ENCODE measurements at places on chromosomes 2 and 18.

DNA sequence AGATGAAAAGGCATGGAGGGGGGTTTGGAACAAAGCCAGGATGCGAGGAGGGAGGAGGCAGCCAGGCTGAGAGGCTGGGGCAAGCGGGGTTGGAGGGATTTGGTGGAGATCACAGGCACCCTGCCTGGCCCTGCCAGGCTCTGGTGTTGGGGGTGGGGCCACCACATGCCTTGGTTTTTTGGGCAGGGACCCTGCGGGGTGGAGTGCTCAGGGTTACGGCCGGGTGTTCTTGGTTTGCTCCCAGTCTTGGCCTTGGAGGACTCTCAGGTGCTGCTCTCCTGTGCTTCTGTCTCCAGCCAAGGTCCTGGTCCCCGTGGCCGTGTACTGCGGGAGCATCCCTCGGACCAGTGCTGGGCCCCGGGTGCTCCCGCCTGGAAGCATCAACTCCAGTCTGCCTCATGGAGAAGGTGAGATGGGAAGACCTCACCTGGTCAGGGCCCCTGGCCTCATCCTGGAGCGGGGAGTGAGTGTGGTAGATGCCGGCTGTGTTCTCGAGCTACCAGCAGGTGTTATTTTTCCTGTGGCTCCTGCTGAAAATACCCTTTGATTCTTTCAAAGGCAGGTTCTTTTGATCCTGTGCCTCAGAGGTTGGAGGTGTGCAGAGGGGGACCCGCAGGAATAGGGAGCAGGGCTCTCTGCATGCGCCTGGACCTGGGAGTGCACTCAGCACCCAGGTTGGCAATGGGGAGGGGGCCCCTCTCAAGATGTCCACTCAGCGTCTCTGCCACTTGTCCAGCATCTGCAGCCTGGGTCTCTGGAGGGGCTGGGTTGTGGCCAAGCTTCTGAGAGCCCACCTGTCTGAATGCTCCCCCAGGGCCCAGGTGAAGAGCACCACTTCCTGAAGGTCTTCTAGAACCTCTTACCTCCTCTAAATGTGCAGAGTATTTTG is 17.0 kb downstream of the TOGARAM2 start:
- DNase-seq: no peak

DNA sequence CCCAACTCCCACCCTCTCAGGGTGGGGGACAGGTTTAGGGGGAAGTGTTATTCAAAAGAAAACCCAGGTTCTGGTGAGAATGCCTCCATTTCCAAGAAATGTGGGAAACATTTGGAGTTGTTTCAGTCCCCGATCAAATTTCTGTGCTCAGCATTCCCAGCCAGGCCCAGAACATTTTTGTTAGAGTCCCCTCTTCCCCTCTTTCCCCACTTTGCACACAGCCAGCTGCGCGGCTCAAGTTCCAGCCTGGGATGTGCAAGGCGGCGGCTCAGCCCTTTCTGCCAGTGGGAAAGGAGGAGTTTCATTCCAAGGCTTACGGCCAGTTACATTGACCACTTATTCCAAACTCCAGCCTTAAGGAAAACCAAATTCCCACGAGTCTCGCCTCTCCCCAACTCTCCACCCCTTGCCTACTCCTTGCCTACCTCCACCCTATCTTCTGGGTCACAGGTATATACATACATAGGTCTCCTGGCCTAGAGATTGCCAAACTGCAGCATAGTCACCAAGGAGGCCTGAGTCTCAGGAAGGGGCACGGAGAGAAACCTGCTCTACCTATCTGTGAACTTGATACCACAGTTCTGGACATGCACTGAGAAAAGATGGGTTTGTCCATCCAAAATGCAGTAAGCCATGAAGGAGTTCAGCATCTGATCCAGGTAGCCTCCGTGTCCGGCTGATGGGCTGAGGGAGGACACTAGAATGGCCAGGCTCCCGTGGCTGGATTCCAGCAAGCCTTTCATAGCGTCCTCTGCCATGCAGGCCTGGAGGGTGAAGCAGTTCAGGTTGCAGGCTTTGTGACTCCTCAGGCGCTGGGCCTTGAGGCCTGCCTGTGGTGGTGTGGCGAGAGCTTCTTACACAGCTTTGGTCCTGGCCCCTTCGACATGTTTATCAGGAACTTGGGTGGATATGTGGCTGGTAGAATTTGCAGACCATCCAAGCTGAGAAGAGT is 154.5 kb downstream of the ZFP36L2 start:
- DNase-seq: no peak

DNA sequence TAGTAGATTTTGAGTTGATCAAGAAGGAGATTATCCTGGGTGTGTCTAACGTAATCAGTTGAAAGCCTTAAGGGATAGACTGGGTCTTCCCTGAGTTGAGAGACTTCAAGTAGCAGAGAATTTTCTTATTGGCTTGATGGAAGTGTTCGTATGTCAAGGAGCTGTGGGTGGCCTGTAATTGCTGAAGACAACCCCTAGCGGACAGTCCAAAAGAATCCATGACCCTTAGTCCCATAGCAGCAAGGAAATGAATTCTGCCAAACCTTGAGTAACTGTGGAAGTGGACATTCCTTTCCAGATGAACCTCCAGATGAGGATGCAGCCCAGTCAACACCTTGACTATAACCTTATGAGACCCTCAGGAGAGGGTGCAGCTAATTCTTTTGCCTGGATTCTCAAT is 786.3 kb downstream of the SOCS6 start:
- DNase-seq: no peak

DNA sequence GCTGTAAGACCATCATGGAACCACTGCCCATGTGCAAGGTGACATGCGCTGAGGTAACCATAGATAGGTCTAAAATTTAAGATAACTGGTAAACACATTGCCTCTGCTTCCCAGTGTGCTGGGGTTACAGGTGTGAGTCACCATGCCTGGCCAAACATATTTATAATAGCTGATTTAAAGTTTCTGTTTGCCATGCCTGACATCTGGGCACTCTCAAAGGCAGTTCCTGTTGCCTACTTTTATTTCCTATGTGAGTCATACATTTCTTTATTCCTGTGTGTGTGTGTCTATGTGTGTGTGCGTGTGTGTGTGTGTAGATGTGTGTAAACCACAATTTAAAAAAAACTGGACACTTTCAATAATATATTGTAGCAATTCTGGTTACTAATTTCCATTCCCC is 415.2 kb upstream of the NETO1 start:
- DNase-seq: no peak

GRCh38 chr2:121796239-121796638 is 40.8 kb downstream of the TSN start:
- no peak for DNase-seq

DNA sequence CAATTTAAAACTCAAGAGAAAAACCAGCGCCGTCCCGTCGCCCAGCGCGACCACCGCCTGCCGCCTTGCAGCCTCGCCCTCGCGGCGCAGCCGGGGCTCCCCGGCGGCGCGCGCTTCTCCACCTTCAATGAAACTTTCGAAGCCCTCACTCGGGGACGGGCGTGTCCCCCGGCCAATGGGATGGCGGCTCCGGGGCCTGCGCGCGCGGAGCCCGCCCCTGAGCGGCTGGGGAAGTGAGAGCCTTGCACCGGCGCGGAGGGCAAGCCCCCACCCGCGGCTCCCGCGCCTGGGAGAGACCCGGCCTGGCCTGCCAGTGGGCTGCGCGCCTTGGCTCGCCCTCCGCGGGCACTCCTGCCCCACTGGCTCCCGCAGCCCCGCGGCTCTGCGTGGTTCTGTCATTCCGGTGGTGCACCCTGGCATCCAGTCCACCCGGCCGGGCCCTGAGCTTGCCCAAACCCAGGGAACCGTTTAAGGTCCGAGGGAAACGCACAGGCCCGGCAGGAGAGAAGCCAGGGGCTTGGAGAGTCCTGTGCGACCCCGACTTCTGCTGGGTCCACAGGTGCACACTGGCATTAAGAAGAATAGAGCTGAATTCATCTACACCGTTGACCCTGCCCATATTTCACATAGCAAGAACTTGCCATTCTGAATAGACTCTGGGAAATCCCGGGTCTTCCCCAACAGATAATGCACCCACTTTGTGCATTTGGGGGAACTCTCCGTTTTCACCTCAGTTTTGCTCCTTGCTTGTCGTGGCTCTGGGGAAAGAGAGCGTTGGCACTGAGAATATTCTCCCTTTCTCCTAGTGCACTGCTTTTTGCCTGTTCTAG is at the start of gene PIEZO2:
TSS of gene PIEZO2 (minus strand) at position 129 of the 830 bp plus-strand sequence. CDS start 981 bp downstream, outside the sequence.
- DNase-seq: no peak

- no peak for DNase-seq
Observed at GRCh38 chr2:213649176-213649575, 364.9 kb downstream of the SPAG16 start.

GRCh38 chr18:23068011-23068410 is 67.3 kb upstream of the CABLES1 start:
- DNase-seq: no peak

DNA sequence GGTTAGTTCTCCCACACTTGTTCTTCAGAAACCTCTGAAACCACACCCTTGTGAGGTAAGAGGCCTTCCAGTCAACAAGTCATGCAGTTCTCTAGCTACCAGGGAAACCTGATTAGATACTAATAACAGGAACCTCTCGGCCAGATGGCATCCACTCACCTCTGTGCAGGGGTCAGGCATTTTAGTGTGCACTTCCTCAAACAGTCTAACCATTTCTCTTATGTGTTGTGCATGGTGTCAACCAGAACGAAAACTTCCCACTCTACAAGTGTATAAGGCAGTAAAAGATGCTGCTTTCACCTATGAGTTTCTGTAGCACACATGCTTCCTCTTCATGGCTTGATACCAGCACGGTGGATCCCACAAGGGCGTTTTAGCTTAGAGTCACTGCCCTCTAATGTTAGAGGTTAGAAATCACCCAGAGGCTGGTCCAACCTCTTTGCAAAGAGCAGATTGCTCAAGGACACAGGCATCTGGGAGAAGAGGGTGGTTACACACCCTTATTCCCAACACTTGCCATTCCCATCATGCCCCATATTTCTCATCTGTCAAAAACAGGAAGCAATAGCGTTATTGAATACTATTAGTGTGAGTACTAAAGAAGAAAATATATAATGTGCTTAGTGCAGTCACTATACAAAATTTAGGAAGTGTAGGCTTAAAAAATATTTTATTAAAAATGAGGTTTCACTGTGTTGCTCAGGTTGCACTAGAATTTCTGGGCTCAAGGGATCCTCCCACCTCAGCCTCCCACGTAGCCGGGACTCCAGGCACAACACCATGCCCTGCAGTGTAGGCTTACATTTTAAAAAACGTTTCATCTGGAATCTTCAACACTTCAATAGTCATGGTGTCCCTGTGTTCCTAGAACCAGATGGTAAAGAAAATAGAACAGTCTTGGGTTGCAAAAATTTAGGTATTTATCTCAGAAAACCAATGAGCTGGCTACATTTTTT is 34.5 kb upstream of the RAB31 start:
- peak; percentile 12 for DNase-seq

DNA sequence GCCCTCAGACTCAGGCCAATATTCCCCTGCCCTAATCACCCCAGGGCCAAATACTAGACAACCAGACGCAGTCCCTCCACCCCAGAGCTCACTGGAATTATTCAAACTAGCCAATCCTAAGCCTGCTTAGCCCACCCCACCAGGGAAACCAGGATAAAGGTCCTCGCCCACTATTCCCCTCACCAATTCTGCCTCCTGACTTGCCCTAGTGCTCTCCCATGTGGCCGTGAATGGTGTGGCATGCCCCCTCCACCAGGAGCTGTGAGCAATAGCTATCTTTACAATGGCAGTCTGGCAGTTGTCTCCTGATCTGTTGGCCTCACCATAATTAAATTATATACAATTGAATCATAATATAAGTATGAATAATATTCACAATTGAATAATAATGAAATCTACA is 42.3 kb downstream of the FAM124B start:
- DNase-seq: no peak

DNA sequence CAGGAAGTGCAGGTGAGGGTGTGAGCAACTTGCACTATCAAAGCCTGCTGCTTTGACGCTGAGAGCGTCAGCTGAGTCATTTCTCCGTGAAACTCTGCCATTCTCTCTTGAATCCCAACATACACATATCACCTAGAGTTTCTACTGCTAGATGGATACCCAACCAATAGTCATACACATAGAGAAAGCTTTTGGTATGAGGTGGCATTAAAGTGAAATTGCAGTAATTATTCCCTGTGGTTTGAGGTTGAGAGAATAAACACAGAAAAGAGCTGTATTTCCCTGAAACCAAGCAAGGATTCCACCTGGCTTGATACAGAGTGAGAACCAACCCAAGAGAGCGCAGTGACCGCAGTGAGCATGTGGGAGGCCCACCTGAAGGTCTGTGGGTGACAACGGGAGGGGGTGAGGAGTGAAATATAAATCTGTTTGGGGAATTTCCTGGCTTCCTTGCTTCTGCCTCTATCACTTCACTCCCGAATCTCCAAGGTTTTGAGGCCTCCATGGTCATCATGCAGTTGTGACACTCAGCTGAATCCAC is 28.8 kb upstream of the TMEM18 start:
- no peak for DNase-seq

DNA sequence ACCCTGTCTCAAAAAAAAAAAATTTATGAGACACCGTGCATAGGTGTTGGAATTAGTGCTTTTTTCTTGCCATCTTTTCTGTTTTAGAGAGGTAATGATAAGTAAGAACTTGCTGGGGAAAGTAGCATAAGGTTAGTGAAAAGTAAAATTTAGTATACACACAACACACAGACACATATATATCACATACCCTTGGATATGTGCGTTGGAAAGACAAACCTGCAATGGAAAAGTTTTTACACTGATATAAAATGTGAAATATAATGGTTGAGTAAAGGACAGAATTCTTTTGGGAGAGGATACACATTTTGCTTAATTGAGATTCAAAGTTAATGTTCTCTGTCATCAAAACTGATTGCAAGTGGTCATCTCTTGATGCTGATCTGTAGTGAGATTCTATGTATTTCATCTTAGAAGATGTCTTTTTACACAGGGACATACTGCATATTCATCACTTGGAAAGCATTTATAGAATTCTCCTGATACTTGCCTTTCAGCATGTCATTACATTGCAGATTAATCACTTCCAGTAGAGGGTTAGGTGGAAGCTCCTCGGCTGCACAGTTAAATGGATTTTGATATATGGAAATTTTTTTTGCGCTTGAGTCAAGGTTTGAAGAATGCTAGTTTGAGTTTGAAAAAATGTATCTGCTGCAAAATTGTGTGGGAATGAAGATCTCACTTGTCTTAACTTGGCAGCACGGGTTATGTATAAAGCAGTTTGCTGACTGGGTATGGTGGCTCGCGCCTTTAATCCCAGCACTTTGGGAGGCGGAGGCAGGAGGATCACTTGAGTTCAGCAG is 13.5 kb downstream of the PPP1CB start:
- DNase-seq: no peak

DNA sequence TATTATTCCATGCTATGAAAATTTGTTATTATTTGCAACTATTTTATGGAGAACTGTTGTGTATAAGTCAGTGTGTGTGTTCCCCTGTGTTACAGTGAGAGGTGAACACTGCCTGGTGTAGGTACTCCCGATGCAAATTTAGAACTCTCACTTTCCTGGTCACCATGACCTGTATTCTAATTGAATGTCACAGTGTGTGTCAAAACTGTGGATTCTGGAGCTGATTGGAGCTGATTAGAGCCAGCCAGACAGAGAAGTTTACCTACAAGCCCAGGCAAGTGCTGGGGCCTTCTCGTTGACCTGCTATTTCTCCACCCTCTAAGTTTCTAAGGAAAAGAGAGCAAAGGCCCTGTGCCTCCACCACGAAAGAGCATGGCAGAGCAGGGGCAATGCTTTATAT is 216.0 kb downstream of the NYAP2 start:
- no peak for DNase-seq
